ENCODE measurements at places on chromosomes 16 and 17. TPM values are rescaled to one million over a fixed set of nuclear protein-coding genes. Genes with fewer than 3 reads are reported as not detected.

- no peaks in the 10 kb centered on the region for H3K36me3 ChIP-seq
- no peaks in the 10 kb centered on the region for H3K27me3 ChIP-seq
- H3K4me1 ChIP-seq, result no peaks in the 10 kb centered on the region
- H3K27ac ChIP-seq, result no peak overlapping the region
- H3K4me3 ChIP-seq, result no peak overlapping the region
Observed at GRCh38 chr16:22124583-22125284, 32.4 kb downstream of the VWA3A start.

DNA sequence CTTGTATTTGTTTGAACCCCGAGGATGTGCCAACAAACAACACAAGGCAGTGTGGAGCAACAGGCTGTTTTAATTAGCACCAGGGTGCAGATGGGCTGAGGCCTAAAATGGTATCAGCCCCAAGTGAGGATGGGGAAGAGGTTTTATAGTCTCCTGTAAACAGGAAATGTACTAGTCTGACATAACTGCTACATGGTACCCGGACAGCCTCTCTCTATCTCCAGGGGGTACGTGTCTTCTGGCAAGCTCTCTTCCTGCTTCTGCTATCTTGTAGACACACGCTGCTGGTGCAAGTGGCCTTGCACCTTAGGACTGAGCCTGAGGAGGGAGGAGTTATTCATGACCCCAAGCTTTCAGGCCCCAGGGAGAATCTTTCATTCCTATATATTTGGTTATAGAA is 2451.0 kb downstream of the TP53TG3F start:
- no peaks in the 10 kb centered on the region for H3K27me3 ChIP-seq
- H3K4me3 ChIP-seq, result no peak overlapping the region
- H3K36me3 ChIP-seq, result no peaks in the 10 kb centered on the region
- no peak overlapping the region for H3K27ac ChIP-seq
- no peaks in the 10 kb centered on the region for H3K4me1 ChIP-seq
- no peak for DNase-seq

DNA sequence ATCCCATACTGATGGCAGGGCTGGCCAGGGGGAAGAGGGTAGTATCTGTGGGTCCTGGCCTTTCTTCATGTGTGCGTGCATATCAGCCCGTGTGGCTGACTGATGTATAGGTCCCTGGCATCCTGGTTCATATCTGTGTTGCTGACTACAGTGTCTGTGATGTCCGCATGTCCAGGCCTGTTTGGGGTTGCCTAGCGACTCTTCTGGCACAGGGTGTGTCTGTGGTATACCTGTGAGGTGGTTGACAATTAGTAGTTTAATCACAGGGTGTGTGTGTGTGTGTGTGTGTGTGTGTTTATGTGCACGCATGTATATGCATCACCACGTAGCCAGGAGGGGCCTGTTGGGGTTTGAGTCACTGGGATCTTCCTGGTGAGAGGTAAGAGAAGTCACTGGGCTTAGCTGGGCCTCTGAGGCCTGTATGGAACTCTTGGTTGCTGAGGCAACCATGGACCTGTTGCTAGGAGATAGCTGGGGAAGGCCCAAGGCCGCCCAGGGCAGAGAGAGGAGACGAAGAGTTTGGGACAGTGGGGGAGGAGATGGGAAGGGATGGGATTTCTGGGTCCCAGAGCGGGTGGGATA is 603 bp upstream of the TMEM95 start:
- H3K27me3 ChIP-seq, result no peaks in the 10 kb centered on the region
- H3K27ac ChIP-seq, result no peak overlapping the region
- peak; percentile 33 for DNase-seq
- peaks cover 20% of the 10 kb centered on the region for H3K4me1 ChIP-seq

- H3K36me3 ChIP-seq, result peaks cover 27% of the 10 kb centered on the region
- no peaks in the 10 kb centered on the region for H3K4me1 ChIP-seq
- no peak overlapping the region for H3K4me3 ChIP-seq
Observed at GRCh38 chr17:4018446-4018845, 54.2 kb upstream of the ATP2A3 start.

DNA sequence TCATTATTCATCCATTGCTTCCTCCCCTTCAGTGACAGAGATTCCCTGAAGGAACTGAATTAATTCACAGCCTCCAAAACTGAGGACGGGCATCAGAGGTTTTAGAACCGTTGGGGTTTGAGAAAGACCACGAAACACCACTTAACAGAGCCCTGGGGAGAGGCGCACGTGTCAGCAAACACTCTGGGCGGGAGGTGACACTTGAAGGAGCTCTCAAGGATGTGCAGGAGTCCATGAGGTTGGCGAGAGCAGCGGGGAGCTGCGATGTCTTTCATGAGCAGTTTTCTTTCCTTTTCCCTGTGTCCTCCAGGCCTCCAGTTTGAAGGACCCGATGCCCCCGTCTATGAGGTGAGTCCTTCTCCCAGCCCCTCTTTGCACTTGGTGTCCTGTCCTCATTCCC is 23.7 kb downstream of the B4GALNT2 start:
- no peak for DNase-seq
- no peak overlapping the region for H3K4me3 ChIP-seq
- peaks cover 2% of the 10 kb centered on the region for H3K27me3 ChIP-seq
- H3K27ac ChIP-seq, result no peak overlapping the region
- peaks cover 2% of the 10 kb centered on the region for H3K4me1 ChIP-seq

DNA sequence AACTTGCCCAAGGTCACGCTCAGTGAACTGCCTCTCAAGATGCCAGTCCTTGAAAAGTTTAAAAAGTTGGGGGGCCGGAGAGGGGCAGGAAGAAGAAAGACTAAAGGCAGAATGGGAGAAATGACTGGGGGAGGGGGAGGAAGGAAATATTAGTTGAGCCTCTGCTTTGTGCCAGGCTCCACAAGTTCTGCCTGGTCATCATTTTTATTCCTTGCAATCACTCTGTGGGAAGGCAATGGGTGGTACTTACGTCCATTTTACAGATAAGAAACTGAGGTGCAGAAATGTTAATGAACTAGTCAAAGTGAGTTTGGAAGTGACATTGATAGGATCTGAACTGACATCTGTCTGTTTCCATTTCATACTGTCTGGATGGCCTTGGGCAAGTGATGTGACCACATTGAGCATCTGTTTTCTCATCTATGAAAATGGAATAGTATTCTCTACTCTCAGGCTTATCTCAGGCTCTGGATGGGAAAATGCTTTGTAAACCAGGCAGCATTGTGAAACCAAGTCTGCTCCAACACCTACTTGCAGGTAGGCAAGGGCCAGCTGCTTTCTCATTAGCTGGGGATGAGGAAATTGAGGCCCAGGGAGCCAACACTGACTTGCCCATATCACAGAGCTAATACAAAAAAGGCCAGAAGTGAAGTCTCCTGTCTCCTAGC is 19.2 kb downstream of the ASIC2 start:
- H3K27ac ChIP-seq, result no peak overlapping the region
- peaks cover 6% of the 10 kb centered on the region for H3K4me1 ChIP-seq
- no peak overlapping the region for H3K4me3 ChIP-seq
- H3K36me3 ChIP-seq, result no peaks in the 10 kb centered on the region
- H3K27me3 ChIP-seq, result no peaks in the 10 kb centered on the region
- no peak for DNase-seq

DNA sequence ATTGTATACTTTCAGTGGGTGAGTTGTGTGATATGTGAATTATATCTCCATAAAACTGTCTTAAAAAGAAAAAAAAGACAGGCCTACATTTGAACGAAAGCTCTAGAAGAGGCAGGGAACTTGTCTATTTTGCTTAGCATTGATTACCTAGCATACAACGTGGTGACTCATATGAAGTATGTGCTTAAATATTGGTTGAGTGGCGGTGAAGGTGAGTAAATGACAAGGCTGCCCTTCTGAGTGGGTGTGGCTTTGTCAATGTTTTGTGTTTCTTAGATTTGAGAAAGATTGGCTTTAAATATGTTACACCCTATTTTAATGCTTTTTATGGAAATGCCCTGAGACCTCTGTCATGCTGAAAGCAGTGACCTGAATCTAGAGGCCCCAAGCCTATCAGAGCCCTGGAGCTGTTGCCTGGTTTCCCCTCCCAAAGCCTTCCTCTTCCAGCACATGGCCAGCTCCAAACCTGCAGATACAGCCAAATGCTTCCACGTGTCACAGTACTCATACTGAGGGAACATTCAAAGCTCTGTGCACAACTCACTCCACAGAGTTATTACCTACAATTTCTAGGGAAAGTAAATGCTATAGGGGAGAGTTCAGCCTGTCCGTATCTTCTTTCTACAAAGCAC is 260.0 kb downstream of the PHKB start:
- DNase-seq, result no peak
- H3K27ac ChIP-seq, result no peak overlapping the region
- no peak overlapping the region for H3K4me3 ChIP-seq
- H3K36me3 ChIP-seq, result no peaks in the 10 kb centered on the region
- H3K27me3 ChIP-seq, result no peaks in the 10 kb centered on the region
- H3K4me1 ChIP-seq, result no peaks in the 10 kb centered on the region

DNA sequence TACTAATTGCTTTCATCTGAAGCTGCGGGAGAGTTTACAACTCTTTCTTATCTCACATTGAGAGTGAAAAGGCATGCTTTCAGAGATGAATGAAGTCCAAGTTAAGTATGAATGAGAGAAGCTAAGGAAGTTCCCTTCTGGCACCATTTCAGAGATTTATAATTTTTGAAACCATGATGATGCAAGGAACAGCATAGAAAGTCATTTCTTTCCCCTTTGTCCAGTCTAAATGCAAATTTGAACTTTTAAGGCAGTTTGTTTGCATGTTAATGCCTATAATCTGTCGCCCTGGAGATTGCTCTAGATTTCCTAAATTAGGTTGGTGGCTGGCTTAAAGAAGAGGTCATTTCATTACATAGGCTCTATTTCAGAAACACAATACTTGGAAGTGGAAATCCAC is 594.8 kb upstream of the GOT2 start:
- H3K27me3 ChIP-seq, result no peaks in the 10 kb centered on the region
- H3K4me3 ChIP-seq, result no peak overlapping the region
- no peaks in the 10 kb centered on the region for H3K4me1 ChIP-seq
- H3K36me3 ChIP-seq, result no peaks in the 10 kb centered on the region
- H3K27ac ChIP-seq, result no peak overlapping the region

DNA sequence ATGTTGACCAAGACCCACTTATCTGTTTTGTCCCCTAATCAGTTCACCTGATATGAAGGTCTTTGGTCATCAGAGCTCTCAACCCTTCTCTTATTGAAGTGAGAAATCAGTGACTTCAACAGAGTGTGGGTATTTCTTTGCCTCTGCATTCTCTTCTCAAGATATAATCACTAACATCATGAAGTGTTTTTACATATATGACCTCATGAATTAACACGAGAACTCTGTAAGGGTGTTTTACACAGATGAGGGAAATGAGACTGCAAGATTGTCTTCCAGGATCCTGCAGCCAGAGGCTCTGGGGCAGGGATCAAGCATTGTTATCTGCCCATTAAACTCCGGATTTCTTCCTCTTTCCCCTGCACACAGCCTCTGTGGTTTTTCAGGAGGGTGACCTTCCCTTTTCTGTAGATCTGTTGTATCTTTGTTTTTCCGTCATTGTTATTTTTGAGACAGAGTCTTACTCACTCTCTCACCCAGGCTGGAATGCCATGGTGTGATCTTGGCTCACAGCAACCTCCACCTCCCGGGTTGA is 22.7 kb downstream of the LCMT1 start:
- H3K27me3 ChIP-seq, result no peaks in the 10 kb centered on the region
- H3K4me3 ChIP-seq, result no peak overlapping the region
- H3K36me3 ChIP-seq, result no peaks in the 10 kb centered on the region
- H3K4me1 ChIP-seq, result no peaks in the 10 kb centered on the region
- DNase-seq, result no peak

- DNase-seq, result no peak
- H3K4me1 ChIP-seq, result peaks cover 5% of the 10 kb centered on the region
- H3K4me3 ChIP-seq, result no peak overlapping the region
- H3K27me3 ChIP-seq, result no peaks in the 10 kb centered on the region
Observed at GRCh38 chr17:79043191-79043930, 19.4 kb downstream of the C1QTNF1 start.

DNA sequence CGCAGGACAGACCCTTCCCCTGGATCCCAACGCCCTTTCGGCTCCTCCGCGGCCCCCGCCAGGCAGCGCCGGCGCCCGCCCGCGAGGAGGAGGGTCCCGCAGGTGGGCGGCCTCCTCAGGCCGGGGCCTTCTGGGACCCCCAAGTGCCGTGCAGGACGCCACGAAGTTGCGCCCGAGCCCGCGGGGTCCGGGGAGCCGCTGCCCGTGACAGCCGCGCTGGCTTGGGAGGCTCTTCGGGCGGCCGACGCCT is 504 bp downstream of the ERN1 start:
- H3K36me3 ChIP-seq, result no peaks in the 10 kb centered on the region
- DNase-seq, result no peak
- peak overlapping the region; percentile 75 for H3K4me3 ChIP-seq
- no peaks in the 10 kb centered on the region for H3K4me1 ChIP-seq
- H3K27ac ChIP-seq, result peak overlapping the region; percentile 83

GRCh38 chr17:1644493-1645206 is 882 bp downstream of the SCARF1 start:
- H3K27me3 ChIP-seq, result no peaks in the 10 kb centered on the region
- peak; percentile 67 for DNase-seq

DNA sequence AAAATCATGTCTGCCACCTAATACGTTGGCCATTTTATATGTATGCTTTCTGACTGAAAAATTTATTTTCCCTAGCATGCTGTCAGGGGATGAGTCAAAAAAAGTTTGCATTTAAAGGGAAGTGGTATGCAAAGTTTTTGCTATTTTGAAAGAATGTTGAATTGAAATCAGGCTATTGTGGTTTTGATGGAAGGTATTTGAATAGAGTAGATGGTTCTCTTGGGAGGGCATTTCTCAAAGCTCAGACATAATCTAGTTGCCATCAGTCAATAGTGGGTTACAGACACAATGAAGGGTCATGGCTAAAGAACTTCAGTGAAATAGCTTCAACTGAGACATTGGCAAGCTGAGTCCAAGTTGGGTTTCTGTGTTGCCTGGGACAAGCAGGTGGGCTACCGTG is 102.4 kb downstream of the MAP2K6 start:
- DNase-seq, result peak; percentile 34
- H3K27ac ChIP-seq, result no peak overlapping the region
- H3K4me1 ChIP-seq, result no peaks in the 10 kb centered on the region

DNA sequence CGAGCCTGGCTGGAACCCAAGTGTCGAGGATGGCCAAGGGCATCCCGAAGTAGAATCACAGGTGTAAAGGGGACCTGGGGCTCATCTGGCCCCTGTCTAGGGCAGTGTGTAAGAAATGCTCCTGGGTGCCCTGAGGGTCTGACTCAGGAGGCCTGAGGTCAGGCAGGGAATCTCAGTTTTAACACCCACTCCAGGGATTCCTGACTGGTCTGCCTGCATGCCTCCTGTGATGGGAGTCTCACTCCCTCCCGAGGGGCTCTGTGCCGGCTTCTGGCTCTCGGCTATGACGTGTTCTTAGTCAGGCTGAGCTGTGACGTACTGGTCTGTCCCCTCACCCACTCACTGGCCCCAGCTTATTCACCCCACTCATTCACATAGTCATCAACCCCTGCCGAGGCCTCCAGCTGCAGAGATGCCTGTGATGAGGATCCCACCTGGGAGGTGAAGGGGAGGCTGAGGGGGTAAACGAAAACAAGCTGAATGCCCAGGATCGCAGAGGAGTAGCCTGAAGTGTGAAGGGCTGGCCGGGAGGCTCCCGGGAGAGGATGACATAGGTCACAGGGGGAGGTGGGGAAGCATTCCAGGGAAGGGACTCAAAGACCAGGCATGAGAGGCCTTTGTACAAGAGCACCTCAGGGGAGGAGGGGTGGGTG is 23.8 kb downstream of the FAM83G start:
- H3K36me3 ChIP-seq, result peaks cover 10% of the 10 kb centered on the region
- H3K27me3 ChIP-seq, result no peaks in the 10 kb centered on the region
- H3K4me3 ChIP-seq, result no peak overlapping the region
- peaks cover 20% of the 10 kb centered on the region for H3K4me1 ChIP-seq
- peak; percentile 70 for DNase-seq

The TMC8 gene
- total RNA-seq, result not detected

The RAB37 gene
- total RNA-seq, result 0.26 TPM

The RNF222 gene
- not detected for total RNA-seq
